Germinal center (tissue), 1 donor: ENCODE measurements at places on chromosomes 4 and X.

DNA sequence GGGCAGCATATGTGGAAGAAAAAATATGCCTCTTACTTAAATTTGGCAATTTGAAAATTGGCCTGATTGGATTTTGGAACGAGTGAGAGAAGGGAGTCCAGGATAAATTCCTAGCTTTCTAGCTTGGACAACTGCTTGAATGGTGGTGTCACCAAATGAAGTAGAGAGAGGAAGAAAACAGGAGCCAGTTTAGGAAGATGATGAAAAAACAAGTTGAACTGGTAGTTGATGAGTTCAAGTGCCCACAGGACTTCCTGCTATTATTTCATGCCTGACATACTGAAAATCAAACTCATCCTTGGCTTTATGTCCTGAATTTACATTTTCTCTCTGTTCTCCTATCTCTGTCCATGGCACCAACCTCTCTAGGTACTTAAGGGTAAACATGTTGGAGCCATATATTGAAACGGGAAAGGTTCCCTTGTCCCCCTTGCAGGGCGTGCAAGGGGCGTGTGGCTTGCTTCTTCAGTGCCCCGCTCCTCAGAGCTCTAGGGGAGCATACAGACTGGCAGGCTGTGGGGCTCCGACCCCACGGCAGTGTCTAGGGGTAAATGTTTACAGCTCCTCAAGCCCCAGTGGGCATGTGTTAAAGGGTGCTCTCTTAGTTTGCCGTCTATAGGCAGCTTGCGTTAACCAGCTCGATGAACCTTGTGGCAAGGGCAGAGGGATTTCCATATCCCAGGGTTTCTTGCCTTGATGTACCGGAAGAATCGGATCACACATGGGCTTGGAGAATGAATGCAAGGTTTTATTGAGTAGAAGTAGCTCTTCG lies 250.7 kb upstream of the PGRMC2 start:
- no peak for DNase-seq

- no peak for DNase-seq
Observed at GRCh38 chrX:108312011-108312410, 126.2 kb downstream of the COL4A6 start.

DNA sequence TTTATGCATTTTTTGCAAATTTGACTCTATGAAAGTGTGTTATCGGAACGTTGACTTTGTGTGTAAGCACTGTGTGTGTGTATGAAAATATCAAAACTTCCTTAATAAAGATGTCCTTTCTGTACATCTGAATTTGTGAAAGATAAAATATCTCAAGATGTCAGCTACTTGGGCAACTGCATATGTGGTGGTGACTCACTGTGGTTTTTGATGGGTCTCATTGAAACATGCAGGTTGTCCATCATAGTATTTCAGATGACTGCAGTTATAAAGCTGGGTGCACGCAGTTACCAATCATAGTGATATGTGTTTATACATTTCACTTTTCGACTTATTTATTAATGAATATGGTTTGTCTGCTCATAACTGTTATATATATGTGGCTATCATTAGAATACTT lies 19.7 kb upstream of the BBS12 start:
- DNase-seq, result no peak

DNA sequence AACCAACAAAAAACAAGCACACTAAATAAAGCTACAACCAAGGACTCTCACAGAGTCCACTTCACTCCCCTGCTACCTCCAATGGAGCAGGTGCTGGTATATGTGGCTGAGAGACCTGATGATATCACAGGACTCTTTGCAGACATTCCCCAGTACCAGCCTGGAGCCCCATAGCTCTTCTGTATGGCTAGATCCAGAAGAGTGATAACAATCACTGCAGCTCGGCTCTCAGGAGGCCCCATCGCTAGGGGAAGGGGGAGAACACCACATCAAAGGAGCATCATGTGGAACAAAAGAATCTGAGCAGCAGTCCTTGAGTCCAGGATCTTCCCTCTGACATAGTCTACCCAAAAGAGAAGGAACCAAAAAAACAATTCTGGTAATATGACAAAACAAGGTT lies 237.1 kb upstream of the TLL1 start:
- no peak for DNase-seq

DNA sequence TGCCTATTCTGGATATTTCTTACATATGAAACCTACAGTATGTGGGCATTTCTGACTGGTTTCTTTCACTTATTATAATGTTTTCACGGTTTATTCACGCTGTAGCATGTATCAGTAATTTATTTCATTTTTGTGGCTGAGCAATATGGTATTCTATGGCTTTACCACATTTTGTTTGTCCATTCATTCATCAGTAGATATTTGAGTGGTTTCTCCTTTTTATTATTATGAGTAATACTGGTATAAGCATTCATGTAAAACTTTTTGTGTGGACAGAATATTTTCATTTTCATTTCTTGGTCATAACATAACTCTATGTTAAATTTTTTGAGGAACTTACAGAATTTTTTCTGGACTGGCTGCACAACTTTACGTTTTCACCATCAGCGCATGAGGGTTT lies 122.7 kb upstream of the PABPC5 start:
- no peak for DNase-seq
